Urinary bladder (tissue), 4 donors: ENCODE measurements at places on chromosomes 1 and 21.

- peak; percentile 40 for DNase-seq
These were observed 31.9 kb downstream of the MTARC1 start for GRCh38 chr1:220818421-220819173.

GRCh38 chr1:219350172-219350931, 176.7 kb downstream of the LYPLAL1 start:
- DNase-seq, result no peak

GRCh38 chr21:32007456-32007855, 134.6 kb downstream of the HUNK start:
- DNase-seq, result no peak

DNA sequence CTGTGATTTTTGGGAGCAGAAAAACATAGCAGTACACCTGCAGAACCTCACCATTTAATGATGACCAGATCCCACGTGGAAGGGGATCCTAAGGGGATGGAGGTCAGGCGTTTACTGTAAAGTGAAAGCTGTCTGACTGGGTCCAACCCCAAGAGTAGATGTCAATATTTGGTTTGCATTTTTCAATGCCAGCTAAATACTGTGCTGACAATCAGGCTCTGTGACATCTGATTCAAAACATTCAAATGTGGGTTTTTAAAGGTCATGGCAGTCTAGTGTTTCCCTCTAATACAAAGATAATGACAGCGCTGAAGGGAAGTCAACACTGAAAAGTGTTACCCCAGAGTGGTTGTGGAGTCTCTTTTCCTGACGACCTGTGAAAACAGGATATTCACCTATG, 68.1 kb downstream of the SPAG17 start:
- DNase-seq, result no peak

DNA sequence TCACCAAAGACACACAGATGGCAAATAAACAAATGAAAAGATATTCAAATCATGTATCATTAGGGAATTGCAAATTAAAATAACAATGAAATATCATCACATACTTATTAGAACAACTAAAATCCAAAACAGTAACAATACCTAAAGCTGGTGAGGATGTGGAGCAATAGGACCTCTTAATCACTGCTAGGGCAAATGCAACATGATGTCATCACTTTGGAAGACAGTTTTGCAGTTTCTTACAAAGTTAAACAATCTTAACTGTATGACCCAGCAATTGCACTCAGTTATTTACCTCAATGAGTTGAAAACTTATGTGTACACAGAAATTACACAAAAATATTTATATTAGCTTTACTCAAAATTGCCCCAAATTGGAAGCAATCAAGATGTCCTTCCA, 47.3 kb downstream of the SELENOF start:
- DNase-seq, result no peak

- no peak for DNase-seq
These were observed 31.8 kb upstream of the JUN start for GRCh38 chr1:58815686-58816071.

DNA sequence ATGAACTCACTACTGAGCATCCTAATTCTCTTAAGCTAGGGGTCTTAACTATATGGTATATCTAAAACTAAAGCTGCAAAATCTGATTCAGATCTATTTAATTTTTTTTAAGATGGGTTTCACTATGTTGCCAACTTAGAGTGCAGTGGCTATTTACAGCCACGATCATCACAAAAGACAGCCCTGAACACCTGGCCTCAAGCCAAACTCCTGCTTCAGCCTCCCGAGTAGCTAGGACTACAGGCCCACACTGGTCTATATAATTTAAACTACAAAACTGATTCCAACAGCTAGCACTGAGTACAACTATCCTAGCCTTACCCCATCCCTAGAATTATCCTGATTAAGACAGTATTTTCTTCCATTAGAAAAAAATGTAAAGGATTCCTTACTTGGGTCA, 37.1 kb downstream of the EIF4G3 start:
- no peak for DNase-seq

GRCh38 chr1:44067266-44068250, 36.3 kb upstream of the SLC6A9 start:
- DNase-seq, result no peak

- no peak for DNase-seq
These were observed 936 bp upstream of the UBXN11 start for GRCh38 chr1:26307363-26307781.

DNA sequence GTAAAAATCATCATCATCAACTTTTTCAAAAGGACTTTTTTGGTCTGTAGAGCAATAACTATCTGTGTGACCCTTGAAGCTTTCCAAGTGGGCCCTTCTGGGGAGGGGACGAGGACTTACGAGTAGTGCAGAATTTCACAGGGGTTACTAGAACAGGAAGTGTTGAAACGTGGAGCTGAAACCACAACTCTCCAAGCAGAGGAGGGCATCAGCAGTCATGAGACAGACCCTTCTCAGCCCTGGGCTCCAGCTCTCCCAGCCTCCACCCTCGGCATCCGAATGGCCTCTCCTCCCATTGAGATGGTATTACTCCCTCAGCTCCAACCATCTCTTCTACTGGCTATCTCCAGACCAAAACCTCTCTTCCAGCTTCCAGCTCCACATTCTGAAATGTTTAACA, 3.6 kb downstream of the FAM89A start:
- no peak for DNase-seq

DNA sequence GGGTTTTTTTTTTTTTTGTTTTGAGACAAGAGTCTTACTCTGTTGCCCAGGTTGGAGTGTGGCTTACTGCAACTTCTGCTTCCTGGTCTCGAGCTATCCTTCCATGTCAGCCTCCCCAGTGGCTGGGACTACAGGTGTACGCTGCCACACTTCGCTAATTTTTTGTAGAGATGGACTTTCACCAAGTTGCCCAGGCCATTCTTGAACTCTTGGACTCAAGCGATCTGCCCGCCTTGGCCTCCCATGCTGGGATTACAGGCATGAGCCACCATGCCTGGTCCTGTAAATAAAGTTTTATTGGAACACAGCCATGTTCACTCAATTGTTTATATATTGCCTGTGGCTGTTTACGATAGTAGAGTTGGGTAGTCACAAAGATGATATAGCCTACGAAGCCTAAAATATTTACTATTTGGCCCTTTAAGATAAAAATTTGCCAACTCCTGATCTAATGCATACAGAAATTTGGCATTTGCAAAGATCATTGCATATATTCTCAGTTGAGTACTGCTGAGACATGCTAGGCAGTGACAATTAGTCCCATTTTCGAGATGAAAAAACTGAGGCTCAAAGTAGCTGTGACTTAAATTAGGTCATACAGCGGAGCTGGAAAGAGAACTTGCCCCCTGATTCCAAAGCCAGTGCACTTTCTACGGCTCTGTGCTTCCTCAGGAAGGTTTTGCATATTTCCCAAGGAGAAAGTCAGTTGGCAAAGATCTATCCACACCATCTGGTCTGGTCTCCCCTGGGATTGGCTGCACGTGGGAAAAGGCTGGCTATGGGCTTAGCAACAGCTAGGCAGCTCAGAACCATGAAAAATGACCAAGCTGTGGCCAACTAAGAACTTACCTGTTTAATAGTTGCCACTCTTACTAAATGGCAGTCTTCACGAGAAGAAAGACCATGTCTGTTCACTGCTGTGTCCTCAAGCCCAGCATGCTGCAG, 19.4 kb downstream of the MECR start:
- no peak for DNase-seq

DNA sequence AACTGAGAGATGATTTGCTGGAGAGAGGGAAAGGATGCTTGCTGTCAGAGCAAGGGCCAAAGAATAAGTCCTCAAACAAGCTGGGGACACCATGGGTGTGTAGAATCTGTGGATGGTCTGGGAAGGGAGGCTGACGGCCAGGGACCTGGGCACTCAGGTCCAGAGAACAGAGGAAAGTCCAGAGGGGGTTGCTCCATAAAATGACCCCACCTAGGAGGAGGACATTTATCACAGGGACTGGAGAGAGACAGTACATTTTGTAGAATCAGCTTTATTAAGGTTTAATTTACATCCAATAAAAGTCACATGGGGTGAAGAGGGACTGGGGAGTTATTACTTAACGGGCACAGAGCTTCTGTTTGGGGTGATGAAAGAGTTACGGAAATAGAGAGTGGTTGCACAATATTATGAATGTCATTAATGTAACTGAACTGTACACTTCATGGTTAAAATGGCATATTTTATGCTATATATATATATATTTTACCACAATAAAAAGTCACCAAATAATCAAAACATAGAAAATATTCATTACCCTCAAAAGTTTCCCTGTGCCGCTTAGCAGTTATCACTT, 73.0 kb upstream of the ABCD3 start:
- no peak for DNase-seq

DNA sequence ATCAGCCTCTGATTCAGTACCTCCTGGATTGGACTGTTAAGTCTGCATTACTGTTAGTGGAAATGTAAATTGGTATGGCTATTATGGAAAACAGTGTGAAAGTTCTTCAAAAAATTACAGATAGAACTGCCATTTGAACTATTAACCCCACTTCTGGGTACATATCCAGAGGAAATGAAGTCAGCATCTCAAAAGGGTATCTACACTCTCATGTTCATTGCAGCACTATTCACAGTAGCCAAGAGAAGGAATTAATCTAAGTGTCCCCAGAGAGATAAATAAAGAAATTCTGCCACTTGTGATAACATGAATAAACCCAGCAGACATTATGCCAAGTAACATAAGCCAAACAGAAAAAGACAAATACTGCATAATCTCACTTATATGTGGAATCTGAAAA, 676.0 kb downstream of the PLA2G4A start:
- no peak for DNase-seq

GRCh38 chr1:108643492-108644335, 17.2 kb downstream of the HENMT1 start:
- DNase-seq, result peak; percentile 28

GRCh38 chr1:6185635-6186382, 5.7 kb upstream of the CHD5 start:
- no peak for DNase-seq

DNA sequence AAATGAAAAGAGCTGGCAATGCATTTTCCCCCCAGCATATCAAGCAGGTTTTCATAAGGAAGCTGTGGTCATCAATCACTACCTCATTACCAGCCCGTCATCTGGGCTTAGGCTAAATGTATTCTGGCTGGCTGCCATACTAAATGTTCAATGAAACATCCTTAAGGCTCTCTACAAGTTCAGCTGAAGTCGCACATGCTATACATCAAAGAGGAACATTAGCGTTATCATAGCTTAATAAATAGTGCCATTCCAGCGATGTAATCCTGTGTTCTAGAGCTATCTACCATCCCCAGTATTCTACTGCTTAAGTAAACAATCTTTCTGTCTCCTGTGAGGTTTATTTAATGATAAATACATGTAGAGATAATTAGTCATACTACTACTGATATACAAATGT, 288.8 kb downstream of the DPYD start:
- peak; percentile 10 for DNase-seq

- DNase-seq, result no peak
These were observed 280.1 kb upstream of the ST6GALNAC5 start for GRCh38 chr1:76587212-76587611.

DNA sequence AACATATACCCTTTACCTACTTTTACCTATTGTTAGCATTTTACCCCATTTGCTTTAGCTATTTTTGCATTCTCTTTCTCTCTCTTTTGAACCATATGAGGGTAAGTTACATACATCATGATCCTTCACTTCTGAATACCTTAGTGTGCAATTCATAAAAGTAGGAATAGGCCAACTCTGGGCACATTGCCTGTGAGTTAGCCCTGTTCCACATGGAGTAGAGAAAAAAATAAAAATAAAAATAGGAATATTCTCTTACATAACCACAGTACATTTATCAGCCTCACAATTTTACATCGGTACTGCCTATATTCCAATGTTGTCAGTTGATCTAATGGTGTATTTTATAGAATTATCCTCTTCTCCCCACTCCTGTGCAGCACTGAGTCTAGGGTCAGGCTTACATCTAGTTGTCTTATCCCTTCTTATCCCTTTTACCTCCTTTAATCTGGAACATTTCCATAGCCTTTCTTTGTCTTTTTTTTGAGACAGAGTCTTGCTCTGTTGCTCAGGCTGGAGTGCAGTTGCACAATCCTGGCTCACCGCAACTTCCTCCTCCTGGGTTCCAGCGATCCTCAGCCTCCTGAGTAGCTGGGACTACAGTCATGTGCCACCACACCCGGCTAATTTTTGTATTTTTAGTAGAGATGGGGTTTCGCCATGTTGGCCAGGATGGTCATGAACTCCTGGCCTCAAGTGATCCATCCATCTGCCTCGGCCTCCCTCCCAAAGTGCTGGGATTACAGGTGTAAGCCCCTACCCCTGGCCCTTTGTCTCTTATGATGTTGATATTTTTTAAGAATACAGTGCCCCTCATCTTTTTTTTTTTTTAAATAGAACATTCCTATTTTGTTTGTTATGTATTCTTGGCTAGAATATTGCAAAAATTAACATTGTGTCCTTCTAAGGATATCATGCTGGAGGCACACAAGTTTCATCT, 11.1 kb upstream of the SLC30A1 start:
- DNase-seq, result no peak

GRCh38 chr1:34587761-34588160, 167.1 kb upstream of the GJB5 start:
- no peak for DNase-seq

GRCh38 chr1:24654010-24654409, 10.9 kb downstream of the SRRM1 start:
- DNase-seq, result no peak

DNA sequence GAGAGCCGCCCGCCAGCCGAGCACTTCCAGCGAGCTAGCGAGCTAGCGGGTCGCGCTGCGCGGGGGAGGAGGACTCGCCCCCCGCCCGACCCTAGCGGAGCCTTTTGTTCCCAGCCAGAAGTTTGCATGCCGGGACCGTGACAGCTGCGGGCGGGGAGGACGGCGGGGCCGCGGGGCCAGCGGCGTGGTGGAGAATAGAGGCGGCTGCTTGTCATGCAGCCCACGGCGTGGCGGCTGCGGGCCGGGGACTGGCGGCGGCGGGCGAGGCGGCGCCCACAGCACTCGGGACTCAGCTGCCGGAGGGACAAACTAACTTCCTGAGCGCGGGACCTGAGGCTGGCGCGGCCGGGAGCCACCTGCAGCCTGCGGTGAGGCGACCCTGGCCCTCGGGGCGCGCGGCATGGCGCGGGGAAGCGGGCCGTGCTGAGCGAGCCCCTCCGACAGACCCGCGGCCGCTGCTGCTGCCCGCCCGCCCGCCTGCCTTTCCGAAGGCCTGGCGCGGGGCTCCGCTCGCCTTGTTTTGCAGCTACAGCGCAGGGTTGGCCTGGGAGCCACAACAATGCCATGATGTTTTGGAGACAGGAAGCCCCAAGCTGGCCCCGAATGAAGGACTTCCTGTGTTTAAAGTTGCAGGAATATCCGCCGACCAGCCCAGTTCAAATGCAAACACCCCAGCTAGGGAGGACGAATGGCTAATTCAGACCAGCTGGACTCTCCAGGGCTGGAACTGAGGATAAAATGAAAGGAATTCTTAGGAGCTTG, 82.2 kb upstream of the BMP8A start:
- DNase-seq, result no peak
